ENCODE measurements at places on chromosomes 16 and 17.

GRCh38 chr17:46817151-46817900, 1.2 kb downstream of the WNT3 start:
- DNase-seq: no peak

GRCh38 chr17:28744104-28744971, 527 bp downstream of the TRAF4 start:
- peak; percentile 80 for DNase-seq

DNA sequence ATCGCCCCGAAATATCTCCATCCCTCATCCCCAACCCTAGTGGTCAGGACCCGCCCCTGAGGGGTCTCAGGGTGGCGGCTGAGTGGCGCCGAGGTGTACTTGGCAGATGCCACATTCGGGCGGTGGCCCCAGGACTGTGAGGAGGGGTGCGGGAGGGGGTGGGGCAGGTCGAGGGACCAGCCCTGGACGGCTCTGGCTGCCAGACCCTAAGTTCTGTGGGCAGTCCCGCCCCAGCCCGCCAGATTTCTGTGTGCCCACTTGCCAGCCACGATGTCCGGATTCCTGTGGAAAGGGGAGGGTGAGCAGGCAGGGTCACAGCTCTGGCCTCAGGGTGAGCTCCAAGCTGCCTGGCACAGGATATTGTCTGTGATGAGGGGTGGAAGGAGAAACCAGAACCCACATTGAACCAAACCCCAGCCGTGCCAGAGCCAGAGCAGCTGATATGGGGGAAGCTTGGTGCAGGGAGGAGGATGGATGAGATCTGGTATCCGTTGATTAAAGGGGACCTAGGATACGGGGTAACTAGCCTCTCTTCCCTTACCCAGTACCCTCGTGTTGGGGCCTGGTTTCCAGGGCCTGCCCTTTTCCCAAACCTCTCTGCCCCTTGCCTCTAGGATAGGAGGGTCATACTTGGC, 1.1 kb upstream of the CHAD start:
- no peak for DNase-seq

DNA sequence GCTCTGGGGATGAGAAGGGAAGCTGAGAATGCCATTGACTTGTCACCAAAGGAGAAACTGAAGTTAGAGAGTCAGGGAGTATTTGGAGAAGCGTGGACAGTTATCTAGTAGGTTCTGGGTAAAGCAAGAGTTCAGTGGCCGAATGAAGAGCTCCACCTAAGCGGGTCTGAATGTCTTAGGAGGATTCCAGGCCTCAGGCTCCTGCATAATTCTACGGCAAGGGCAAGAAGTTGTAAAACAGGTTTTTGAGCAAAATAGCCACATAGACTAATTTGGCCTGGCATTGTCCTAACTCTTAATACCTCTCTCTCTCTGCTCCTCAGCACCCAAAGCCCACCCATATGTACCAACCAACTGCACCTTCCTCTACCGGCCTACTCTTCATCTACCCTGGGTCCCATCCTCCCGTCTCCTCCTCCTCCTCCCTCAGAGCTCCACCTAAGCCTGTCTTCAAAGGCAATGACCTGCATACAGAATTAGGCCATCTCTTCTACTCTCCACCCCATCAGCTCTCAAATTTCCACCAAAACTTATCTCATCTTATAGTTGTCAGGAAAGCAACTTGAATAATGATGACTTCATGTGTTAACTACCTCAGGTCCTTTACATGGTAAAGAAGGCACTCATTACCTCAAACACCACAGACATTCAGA, 42.0 kb upstream of the KCNJ2 start:
- DNase-seq: no peak

- DNase-seq: no peak
These were observed 148.8 kb downstream of the KATNIP start for GRCh38 chr16:27698746-27699145.

GRCh38 chr17:9232591-9233270, 211.4 kb downstream of the NTN1 start:
- peak; percentile 40 for DNase-seq

GRCh38 chr17:29162909-29163341, 17.3 kb downstream of the MYO18A start:
- no peak for DNase-seq

GRCh38 chr16:83722456-83723183, 85.2 kb upstream of the HSBP1 start:
- peak; percentile 22 for DNase-seq

Measured in GM03348 (cell line).